ENCODE measurements at places on chromosomes 13 and 19.

GRCh38 chr19:46981286-46981945 lies 38.2 kb upstream of the NPAS1 start:
- no peak for DNase-seq

DNA sequence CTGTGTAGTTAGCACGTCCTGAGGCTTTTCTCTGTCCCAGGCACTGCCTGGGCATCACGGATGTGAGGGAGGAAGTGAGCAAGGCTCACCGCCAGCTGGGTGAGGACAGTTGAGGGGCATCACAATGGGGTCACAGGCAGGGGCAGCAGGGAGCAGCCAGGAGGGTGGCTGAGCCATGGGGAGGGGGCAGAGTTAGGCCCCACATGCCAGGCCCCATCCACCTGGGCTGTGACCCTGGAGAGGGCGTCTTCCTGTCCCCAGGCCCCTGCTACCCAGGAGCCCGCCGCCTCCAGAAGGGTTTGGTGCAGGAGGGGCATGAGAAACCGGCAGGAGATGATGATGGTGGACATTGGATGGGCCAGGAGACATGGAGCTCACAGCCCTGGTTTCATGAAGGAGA lies 56.8 kb upstream of the F7 start:
- no peak for DNase-seq

DNA sequence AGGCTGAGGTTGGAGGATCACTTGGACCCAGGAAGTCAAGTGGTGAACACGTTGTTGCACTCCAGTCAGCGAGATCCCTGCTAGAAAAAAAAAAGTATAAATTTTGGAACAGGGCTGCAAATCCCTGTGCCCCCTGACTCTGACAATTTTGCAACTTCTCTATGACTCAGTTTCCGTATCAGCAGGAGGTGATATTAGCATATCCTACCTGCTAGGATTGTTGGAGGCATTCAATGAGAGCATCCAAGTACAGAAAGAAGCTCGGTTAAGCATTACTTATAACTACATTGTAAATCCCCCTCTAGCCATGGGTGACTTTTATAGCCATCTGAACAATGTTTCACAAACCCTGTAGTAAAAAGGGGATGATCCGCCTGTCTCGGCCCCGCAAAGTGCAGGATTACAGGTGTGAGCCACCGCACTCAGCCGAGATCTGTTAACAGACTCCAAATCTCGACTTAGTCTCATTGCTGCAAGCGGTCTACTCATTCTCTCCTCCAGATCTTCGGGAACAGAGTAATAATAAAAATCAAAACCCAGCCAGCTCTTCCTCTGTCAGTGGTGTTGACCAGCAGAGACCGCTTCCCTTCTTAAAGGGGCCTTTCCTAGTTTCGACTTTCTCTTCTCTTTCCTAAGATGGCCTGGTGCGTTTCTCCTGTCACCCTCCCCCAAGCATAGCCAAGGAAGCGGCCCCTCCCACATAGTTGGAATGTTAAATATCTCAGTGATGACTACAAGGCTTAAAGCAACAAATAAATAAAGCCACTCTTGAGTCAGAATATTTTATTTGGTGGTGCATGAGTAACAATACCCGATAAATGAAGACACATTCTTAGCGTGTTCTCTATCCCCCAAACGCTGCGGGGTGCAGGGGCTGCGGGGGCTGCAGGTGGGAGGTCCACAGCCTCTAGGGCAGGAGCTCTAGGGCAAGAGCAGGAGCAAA lies 10.3 kb upstream of the BICRA start:
- peak; percentile 98 for DNase-seq

DNA sequence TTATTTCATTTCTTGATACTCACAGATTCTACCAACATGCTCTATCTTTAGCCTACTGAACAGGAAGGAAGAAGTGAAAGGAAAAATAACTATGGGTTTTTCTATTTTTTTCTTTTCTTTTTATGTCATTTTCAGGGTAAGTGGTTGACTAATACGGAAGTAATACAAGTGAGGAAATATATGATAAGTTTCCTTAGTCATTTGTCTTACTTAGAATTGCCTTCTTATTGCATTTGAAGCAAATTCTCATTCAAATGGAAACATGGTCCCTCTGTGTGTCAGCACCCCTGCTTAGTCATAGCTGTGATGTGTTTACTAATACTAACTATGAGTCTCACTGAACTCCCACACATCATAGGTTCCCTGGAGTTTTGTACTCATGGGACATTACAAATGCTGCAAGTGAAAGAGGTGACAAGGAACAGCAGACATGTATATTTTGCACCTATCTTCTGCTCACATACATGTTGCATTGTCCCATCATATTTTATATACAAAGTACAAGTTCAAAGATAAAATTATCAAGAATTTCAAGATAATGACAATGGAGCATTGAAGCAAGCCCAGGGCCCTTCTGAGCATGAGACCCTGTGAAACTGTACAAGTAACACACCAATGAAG lies 60.1 kb downstream of the DCT start:
- DNase-seq, result peak; percentile 75

- DNase-seq, result no peak
Observed at GRCh38 chr13:112917737-112918136, 51.3 kb upstream of the MCF2L start.

DNA sequence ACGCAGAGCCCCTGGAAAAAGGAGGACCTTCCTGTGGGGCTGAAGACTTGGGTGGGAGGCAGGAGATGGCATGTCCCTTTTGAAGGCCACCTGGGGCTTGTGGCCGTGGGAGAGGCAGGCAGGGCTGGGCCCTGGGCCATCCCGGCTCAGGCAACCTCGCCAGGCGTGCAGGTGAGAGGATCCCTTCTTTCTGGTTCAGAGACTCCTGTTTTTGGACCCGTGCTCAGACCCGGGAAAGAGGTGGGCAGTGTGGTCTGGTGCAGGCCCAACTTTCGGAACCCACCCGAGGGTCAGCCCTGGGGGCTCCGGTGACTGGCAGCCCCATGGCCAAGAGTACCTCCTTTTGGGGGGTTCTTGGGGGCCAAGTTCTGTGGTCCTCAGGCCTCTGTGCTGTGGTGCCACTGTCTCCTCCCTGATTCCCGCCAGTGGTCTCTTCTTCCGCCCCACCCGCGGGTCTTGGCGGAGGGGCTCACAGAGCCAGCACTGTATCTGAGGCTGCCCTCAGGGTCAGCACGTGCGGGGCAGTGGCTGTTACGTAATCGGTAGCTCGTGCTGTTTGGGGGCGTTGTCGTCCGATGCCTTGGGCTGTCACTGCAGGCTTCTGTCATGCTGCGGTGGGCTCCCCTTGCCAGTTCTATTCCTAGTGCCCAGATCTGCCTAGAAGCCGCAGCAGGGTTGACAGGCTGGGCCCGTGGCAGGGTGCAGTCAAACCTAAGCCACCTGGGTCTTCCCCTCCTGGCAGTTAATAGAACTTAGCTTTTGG lies 42.7 kb downstream of the KDM4B start:
- no peak for DNase-seq

DNA sequence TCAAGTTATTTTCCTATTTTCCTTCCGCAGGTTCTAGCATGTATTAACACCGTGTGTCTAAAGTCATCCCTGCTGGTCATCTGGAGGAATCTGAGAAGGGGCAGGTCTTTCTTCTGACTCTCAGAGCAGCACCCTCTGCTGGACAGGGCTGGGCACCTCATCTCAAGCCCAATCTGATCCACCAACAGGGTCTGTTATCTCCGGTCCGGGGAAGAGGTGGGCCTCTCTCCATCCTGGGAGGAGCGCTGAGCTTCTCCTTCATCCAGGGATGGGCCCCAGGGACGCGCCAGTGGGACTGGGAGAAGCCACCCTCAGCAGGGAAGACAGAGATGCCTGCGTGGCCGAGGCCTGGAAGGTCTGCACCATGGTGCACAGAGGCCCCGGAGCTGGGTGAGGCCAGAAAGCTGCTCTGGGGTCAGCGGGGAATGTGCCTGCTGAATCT lies 26.0 kb upstream of the ZNF331 start:
- DNase-seq, result peak; percentile 67

GRCh38 chr13:24275041-24275440 lies 34.3 kb upstream of the C1QTNF9 start:
- DNase-seq, result no peak

- DNase-seq, result peak; percentile 82
Observed at GRCh38 chr19:11125994-11126685, 29.4 kb downstream of the SPC24 start.

GRCh38 chr19:32352241-32352630 lies 6.8 kb downstream of the ZNF507 start:
- peak; percentile 62 for DNase-seq

GRCh38 chr13:50936679-50937078 lies 27.1 kb downstream of the RNASEH2B start:
- no peak for DNase-seq

- no peak for DNase-seq
Observed at GRCh38 chr19:28130066-28130511, 1082.9 kb downstream of the UQCRFS1 start.

DNA sequence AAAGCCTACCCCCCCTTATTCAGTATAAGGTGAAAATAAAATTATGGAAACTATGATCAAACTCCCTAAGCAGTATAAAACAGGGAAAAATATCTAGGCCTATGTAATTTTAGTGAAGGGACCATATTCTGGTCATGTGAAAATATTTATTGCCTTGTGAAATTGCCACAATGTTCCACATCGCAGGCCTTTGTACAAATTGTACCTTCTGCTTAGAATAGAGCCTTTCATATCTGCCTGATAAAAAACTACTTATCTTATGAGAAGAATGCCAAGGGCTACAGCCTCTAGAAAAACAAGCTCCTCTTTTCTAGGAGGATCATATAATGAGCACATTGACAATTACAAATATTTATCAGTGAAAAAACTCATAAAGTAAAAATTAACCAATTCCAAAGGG lies 1280.0 kb downstream of the EFNB2 start:
- DNase-seq, result no peak

GRCh38 chr19:17025991-17026658 lies 485 bp downstream of the CPAMD8 start:
- no peak for DNase-seq

- no peak for DNase-seq
Observed at GRCh38 chr13:28056426-28056825, 44.0 kb downstream of the FLT3 start.

DNA sequence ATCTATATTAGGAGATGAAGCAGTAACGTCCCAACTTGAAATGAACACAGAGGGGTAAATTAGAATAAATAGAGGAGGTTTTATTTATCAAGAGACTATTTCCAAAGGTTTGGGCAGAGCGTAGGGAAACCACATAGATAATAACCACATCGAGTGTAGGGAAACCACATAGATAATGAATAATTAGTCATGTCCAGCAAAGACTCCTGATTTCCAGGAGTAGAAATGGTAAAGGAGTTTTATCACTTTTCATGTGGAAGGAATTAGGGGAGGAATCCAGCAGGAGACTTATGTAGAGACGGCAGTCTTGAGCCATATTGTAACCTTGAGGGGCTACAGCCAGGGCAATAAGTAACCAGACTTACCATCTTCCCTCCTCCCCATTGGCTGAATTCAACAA lies 136.3 kb upstream of the CSNK1A1L start:
- no peak for DNase-seq

DNA sequence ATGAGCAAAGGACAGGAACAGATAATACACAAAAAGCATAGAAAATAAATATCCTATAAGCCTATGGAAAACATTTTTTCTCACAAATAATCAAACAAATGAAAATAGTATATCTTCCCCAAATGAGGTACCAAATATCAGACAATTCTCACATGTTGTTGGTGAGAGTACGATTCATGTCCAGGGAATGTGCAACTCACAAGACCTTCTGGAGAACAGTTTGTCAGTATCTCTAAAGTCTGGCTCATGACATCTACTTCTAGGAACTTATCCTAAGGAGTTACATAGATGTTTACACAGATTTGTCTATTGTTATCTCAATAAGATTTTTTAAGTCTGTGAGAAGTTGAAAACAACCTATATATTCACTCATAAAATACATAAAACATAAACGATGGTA lies 80.3 kb upstream of the ARHGEF7 start:
- DNase-seq, result peak; percentile 47

DNA sequence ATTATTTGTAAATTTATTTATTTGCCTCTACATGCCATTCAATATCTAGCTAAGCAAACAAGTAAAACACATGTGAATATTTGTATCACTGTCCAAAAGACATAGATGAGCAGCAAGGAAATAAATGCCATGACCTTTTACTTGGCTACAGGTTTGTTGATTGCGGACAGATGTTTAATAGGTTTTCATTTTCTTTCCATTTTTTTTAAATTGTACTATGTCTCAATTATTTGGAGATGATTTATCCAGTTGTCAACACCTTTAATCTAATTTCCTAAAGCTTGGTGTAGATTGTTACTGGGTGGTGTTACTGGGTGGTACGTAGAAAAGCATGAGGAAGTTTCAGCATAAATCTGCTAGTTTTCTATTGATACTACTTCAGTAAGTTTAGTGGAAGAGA lies 560.6 kb upstream of the SPRY2 start:
- no peak for DNase-seq

DNA sequence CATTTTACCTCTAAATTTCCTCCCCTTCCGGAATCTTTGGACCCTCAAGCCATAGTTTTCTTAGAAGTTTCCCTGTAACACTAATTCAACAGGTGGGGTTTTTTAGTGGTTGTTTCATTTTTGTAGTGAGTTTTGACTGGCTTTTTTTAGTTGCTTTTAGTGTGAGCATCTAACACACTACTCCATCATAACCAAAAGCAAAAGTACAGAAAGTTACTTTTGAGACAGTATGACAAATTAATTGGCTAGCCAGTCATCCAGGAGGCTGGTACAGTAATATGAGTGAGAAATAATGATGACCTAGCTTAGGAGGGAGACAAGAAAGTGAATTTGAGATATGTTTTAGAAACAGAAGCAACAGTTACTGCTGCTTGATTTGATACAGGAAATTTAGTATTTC lies 71.5 kb downstream of the DNAJC15 start:
- peak; percentile 19 for DNase-seq

GRCh38 chr13:35283856-35284255 lies 192.6 kb downstream of the MAB21L1 start:
- DNase-seq, result peak; percentile 56

- DNase-seq, result peak; percentile 97
Observed at GRCh38 chr13:95083758-95084157, 217.5 kb downstream of the ABCC4 start.

DNA sequence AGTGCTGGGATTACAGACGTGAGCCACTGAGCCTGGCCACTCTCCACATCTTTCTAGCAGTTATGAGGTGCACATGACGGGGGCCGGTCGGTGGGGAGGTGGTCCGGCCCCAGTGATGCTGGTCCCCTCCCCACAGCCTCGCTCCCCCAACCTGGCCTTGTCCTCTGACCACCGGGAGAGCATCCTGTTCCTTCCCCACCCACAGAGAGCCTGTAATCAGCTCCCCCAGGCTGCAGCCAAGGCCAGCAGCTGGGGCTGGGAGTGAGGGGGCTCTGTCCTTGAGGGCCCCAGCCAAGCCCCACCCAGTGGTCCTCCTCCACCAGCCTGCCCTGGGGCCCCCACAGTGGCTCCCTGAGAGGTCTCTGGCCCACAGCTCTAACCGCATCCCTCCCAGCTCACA lies 3.0 kb upstream of the INSL3 start:
- no peak for DNase-seq

- DNase-seq, result no peak
Observed at GRCh38 chr13:91360246-91360751, 12.8 kb downstream of the MIR17HG start.

DNA sequence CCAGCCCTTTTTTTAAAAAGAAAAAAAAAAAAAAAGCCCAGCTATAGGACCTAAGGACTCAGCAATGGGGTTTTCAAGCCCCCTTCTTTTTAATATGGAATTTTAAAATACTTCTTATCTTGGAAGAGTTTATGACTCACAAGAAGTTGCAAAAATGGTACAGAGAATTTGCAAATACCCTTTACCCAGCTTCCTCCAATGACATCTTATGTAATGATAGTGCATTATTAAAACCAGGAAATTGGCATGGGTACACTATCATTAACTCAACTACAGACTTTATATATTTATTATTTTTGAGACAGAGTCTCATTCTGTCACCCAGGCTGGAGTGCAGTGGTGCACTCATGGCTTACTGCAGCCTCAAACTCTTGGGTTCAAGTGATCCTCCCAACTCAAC lies 16.1 kb downstream of the TMEM38A start:
- no peak for DNase-seq
